ENCODE measurements at places on chromosomes 11 and 22.

- DNase-seq = no peak
Measured at GRCh38 chr22:44724416-44724815, 22.4 kb downstream of the PRR5 start.

- DNase-seq = no peak
Measured at GRCh38 chr11:66888282-66888681, 31.4 kb downstream of the LRFN4 start.

DNA sequence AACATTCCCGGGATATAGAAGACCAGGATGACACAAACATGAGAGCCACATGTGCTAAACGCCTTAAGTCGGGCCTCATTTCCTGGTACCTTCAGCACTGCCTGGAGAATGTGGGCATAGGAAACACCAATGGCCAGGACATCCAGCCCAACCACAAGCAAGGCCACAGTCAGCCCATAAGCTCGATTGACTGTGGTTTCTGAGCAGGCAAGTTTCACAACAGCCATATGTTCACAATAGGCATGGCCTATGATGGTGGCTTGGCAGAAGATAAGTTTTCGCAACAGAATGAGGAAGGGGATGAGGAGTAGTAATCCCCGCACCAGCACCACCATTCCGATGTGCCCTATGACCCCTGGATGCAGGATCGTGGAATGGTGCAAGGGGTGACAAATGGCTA is 26.9 kb upstream of the OR56A1 start:
- DNase-seq = no peak

- DNase-seq = no peak
Measured at GRCh38 chr11:110373051-110373702, 56.6 kb upstream of the FDX1 start.
